ENCODE measurements at places on chromosomes 13 and 19.

- DNase-seq = no peak
Measured at GRCh38 chr13:21548577-21548976, 55.4 kb downstream of the MICU2 start.

- no peak for DNase-seq
Measured at GRCh38 chr19:47511128-47511517, 3.7 kb downstream of the NAPA start.

DNA sequence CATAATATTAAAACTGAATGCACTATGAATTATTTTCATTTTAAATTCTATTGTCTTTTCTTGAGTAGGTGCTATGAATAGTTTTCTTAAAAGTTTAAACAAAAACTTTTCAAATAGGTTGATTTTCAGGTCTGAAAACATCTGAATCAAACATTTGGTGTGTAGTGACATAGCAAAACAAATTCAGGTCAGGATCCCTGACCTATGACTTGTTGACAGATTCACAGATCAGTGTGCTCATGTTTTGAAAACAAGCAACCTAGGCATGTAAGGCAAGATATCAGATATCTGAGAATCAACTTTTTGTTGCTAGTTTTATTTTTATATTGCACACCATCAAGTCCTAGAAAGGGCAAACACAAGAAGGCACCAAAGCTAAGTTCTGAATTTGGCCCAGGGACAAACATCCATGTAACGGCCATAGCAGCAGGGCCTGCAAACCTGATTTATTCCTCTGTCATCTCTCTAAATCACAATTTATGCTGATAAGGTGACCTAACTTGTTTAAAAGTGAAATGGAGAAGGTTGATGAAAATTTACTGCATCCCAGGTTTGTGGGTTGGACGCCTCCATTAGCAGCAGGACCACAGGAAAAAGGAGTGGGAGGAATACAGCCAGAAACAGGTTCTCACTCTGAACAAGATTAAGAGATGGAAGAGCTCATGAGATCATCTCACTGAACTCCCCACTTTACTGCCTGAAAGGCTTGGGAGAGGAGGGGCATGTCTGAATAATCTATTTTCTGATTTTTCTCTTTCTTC lies 337.7 kb downstream of the KCNRG start:
- no peak for DNase-seq

GRCh38 chr19:10896851-10897526 lies 25.6 kb downstream of the CARM1 start:
- no peak for DNase-seq

- no peak for DNase-seq
Measured at GRCh38 chr13:107665926-107666458, 549.3 kb downstream of the LIG4 start.

DNA sequence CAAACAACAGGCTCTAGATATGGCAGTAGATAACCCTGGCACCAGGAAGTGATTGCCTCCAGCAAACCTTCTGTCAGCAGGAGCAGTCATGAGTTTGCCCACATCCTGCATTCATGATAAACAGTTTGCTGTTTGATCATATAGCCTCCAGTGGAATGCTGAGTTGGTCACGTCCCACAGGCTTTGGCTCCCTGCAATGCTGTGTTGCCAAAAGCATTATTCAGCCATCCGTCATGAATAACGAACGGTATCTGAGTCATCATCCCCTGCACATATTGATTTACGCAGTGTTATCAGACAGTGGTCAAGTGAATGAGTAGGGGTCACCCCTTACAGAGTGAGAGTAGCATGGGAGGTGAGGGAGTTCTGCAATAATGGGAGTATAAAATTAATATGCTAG lies 21.9 kb upstream of the ZNF432 start:
- no peak for DNase-seq

- no peak for DNase-seq
Measured at GRCh38 chr13:90534617-90535370, 812.7 kb upstream of the MIR17HG start.
